ENCODE measurements at places on chromosomes 2 and 18.

- no peak for DNase-seq
These were observed 77.4 kb downstream of the ACTR3 start for GRCh38 chr2:113967272-113967671.

- no peak for DNase-seq
These were observed 306.9 kb downstream of the PDE11A start for GRCh38 chr2:177765698-177766097.

DNA sequence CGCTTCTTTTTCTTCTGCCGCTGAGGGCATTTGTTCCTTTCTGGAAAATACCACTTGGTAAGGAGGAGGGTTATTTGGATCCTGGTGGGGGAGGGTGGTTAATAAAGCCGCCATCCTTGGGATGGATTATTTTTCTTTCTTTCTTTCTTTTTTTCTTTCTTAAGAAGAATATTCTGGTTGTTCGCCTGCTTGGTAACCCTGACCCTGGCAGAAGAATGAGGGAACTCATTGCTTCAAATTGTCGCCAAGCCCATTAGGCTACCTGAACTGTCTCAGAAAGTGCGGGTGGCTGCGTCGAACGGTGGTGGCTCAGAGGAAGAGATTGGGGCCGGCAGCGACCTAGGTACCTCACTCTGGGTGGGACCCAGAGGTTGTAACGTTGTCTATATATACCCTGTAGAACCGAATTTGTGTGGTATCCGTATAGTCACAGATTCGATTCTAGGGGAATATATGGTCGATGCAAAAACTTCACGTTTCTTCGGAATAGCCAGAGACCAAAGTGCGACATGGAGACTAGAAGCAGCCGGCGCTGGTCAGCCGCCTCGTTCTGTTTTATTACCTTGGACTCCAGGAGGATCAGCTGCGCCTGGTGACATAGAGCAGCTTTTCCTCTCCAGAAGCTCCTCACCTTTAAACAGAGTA, 1.3 kb upstream of the HOXD4 start:
- no peak for DNase-seq

DNA sequence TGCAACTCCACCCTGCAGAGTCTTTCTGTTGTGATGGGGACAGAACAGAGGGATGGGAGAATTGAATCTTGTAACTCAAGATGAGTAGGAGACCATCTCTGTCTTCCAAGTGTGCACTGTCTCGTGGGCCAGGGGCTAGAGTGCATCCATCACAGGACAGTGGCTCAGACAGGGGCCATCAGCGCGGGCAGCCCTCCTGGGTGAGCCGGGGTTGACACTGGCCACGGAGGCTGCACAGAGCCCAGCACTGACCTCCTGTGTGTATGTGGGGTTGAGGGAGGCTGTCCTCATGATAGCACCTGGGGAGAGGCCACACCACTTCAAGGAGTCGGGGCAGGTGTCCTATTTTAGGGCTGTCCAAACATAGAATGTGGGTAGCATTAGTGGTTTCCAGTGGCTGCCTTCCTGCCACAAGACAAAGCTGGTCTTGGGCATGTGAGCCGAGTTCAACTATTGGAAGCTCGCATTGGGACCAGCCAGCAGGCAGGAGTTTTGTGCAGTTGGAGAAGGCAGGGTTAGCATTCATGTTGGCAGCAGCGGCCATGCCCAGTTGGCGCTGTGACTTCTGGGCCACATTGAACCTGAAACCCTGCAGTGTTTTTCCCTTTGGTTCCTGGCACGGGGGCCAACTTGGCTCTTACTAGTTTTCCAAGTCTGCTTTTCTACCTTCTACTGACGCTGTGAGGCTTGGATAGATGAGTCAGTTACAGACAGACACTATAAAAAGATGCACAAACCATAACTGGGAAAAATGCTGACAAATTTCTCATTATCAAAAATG, 45.3 kb downstream of the ACOXL start:
- no peak for DNase-seq

DNA sequence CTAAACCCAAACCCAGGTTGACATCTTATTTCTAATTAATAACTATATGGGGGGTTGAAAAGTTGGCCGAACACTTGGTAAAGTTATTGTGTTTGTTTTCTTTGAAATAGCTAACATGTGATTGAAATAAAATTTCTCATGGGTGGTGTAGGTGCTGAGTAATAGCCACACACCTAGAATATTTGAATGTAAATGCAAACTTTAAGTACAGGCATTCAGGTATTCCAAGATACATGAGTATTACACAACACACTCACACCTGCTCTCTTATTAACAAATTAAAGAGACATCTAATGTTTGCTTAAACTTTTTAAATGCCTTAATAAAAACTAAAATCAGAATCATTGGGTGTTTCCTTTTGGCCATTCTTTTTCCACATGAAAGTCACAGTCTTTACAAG, 165.5 kb downstream of the EHBP1 start:
- DNase-seq: no peak

DNA sequence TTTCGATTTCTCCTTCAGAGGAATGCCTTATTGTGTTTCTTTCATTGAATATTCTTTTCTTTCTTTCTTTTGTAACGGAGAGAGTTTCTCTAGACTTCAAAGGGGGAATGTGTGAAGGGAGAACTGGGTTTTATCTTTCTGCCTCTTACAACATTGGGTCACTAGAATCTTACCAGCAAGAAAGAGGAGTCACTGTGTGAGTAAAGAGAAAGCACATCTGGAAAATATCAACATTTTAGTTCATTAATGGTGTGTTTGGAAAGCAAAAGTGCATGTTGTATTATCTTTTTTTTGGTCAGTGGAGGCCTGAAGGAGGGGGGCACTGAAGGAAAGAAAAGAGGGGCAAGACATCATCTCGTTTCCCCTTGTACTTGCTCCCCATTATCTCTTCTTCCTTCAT, 86.6 kb upstream of the THOC1 start:
- no peak for DNase-seq

- no peak for DNase-seq
These were observed 65.3 kb downstream of the TPO start for GRCh38 chr2:1478311-1479305.

DNA sequence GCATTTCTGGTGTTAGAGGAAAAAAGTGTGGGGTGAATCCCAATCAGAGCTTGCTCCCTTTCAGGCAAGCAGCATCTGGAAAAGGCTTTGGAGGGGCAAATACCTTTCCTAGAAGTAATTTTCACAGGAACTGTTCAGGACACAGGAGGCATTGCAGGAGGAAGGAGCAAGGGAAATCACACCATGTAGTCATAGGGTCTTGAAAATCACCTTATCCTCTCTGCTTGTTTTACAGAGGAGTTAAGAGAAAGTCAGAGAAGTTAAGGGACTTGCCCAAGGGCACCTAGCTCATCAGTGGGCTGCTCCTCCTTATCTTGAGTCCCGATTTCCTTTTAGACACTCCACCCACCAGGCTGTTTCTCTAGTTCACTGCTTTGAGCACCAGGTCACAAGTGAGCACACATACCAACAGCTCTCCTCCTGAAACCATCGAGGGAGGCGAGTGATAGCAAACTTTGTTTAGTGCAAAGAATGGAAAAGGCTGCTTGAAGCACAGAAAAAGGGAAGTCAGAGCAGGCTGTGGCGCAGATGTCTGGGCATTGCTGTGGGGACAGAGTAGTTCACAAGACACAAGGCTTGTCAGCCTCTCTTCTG, 89.2 kb upstream of the CXCR4 start:
- peak; percentile 84 for DNase-seq

DNA sequence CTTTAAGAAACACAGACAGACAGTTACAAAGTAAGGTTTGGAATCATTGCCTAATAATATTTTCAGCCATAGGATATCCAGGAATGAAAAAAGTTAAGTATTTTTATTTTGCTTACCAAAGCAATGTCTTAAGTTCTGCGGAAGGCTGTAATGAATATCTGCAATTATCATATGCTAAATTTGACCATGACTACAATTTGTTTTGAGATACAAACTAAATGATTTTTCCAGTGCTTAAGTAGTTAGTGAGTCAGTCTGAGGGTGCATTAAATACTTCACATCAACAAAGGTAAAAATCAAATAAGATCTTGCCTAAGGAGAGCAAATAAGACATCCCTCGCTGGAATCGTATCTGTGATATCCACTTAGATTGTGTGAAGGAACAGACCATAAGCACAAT, 250.0 kb downstream of the CD226 start:
- DNase-seq: no peak

GRCh38 chr2:79789811-79790210, 277.0 kb downstream of the CTNNA2 start:
- no peak for DNase-seq

DNA sequence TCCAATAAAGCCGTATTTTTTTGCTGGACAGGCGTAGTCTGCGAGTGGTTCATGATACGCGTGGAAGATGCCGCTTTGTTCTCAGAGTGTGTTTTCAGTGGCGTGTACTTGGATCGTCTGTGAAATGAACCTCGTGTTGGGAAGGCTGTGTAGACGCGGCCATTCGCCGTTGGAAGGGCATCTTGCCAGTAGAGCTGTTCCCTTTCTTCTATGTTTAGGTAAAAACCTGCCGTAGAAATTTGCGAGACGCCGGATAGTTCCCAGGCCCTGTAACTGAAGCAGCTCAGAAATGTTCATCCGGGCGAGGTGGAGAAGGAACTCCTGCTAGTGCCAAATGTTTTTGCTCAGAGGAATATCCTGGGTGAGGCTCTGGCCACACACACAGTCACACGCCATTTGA, 133.6 kb downstream of the NFATC1 start:
- no peak for DNase-seq

DNA sequence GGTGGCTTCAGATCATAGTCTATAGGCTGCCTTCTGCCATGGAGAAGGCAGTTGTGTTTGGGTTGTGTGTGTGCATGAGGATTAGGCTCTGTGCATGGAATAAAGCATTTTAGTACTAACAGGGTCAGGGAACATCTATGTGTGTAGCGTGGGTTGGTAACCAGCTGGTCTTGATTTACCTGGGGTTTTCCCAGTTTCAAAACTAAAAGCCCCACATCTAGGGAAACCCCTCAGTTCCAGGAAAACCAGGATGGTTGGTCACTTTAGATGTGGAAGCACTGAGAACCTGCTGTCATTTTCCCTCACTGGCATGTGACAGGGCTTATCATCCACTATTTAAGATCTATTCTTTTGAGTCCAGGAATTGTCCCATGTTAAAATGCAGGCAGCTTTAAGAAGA, 116.3 kb downstream of the POLE4 start:
- DNase-seq: no peak

GRCh38 chr18:3450012-3450798, at the start of gene TGIF1:
Gene TGIF1 (plus strand): TSS chr18:3450172. CDS start chr18:3450490, 318 bp downstream.
- peak; percentile 51 for DNase-seq
